ENCODE measurements at places on chromosomes 1 and 21.
A peak's percentile ranks its signal among the peaks of the same experiment; 100 is the strongest.

GRCh38 chr1:201220388-201220715, 29.7 kb downstream of the IGFN1 start:
- no peak for DNase-seq

DNA sequence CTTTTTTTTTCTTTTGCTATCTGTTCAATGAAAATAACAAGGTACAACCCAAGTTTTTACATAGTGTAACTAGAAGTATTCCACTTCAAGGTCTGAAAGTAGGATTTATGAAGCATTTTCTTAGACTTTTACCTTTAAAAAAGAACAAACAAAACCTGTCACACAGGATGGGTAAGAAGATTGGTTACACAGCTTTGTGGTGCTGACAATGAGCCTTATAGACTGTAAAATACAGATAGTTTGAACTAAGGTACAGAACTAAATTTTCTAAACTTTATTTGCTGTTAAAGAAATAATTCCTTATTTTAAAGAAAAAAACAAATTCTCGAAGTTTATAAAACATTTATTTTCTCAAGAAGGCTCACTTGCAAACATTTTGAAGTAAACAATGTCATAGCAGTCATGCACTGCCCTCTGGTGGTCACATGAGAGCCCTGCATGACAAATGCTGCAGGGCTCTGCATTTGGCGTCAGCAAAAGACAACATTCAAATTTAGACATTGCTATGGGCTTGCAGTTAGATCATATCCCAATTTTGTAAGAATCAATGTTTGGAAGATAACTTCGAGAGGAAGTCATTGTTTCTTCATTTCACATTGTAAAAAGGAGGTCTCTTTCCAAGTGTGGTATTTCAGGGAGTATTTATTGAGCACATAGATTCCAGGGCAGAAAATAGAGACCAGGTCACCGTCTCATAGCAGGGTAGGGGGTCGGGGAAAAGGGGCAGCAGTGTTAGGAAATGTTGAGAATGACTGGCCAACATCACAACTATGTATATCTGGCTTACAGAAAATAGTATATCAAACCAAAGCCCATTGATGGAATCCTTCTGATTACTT, 115.3 kb upstream of the FMN2 start:
- DNase-seq: peak; percentile 66

GRCh38 chr1:82048596-82048995, 247.9 kb downstream of the ADGRL2 start:
- DNase-seq: no peak

GRCh38 chr1:183277821-183278738, 92.0 kb downstream of the LAMC2 start:
- no peak for DNase-seq

GRCh38 chr1:23699280-23700179, 7.9 kb downstream of the RPL11 start:
- no peak for DNase-seq

GRCh38 chr1:109269212-109269980, 13.5 kb downstream of the PSRC1 start:
- no peak for DNase-seq

- DNase-seq: no peak
Observed at GRCh38 chr1:101003012-101003650, 22.5 kb downstream of the DPH5 start.

GRCh38 chr1:241482761-241483250, 36.7 kb downstream of the FH start:
- DNase-seq: no peak

GRCh38 chr1:1020415-1021009, 592 bp downstream of the AGRN start:
- DNase-seq: no peak

DNA sequence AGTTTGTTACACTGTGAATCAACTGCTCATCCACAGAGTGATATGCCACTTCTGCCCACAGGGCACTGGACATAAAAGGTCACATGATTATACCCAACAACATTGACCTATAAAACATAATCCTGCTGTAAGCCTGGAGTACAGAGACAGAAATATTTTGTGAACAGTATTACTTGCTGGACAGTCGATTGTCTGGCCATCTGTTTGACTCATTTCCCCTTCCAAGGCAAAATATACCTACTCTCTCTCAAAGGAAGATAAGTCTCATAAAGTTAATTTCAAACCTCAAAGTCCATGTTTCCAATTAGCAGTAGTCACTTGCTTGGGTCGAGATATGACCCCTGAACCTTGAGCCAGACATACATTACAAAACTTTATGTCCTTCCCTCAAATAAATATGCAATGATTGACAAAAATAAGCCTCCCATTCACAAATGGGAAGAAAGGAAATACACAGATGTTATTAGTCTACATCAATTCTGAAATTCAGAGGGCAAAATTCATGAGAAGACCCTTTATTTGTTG, 39.3 kb upstream of the RGS18 start:
- DNase-seq: no peak

DNA sequence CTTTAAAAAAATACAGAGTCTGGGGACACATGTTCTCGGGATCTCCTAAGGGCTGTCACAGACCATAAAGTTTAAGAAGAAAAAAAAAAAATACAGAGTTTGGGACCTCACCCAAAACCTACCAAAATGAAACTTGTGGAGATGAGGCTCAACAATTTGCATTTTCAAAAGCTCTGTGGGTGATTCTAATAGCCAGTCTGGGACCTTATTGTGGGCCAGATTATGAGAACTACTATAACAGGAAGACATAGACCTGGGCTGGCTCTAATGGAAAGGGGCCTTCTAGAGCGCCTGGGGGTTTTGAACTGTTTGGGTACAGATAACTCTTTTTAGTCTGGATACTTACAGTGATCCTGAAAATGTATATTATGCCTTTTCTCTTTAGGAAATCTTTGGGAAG, 69.1 kb downstream of the LAMC1 start:
- no peak for DNase-seq

All from H1 (cell line).